ENCODE measurements at places on chromosomes 1 and 21. TPM values are rescaled to one million over a fixed set of nuclear protein-coding genes. Genes with fewer than 3 reads are reported as not detected.
A peak's percentile ranks its signal among the peaks of the same experiment; 100 is the strongest.

The PTPRU gene
- total RNA-seq = 21.9 TPM

The AK4 gene
- total RNA-seq = 74.1 TPM

The TFF3 gene
- 30.3 TPM for total RNA-seq

The TMPRSS3 gene
- total RNA-seq = not detected

DNA sequence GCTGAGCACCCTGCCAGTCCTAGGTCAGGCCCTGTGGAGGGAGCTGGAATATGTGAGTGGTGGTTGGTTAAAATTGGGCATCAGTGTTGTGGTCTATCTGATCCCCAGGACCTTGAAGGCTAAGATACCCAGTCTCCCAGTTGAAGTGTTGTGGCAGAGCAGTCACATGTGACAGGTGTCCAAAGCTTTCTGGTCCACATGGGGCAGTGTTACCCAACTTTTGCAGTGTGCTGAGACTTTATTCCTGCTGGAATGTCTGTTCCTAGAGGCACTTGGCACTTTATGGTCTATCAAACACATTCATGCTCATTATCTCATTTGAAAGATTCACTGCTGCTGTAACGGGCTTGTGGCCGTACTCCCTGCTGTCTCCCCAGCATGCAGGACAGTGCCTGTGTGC lies 21.0 kb upstream of the LORICRIN start:
- no peaks in the 10 kb centered on the region for H3K27me3 ChIP-seq
- H3K4me1 ChIP-seq = no peaks in the 10 kb centered on the region
- H3K4me3 ChIP-seq = no peak overlapping the region
- H3K36me3 ChIP-seq = no peaks in the 10 kb centered on the region
- no peak overlapping the region for H3K27ac ChIP-seq

DNA sequence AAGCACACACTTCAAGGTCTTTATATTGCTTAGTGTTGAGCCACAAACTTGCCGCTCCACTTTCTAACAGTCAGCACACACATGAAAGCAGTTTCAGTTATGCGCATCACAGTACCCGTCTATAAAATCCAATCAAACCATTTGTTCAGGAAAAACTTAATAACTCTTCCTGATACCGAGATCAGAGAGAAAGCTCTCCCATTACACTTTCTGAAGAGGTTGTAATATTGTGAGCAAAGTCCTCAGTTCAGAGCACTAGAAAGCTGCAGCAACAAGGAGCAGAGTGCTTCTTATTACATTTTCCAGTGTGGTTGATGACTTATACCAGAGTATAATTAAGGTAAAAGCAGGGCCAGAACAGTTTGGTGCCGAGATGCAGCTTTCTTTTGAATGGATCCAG lies 102.8 kb upstream of the F3 start:
- no peak overlapping the region for H3K27ac ChIP-seq
- peaks cover 17% of the 10 kb centered on the region for H3K4me1 ChIP-seq
- H3K4me3 ChIP-seq = no peak overlapping the region
- no peak for DNase-seq

- H3K4me1 ChIP-seq = peaks cover 11% of the 10 kb centered on the region
- H3K27me3 ChIP-seq = no peaks in the 10 kb centered on the region
- DNase-seq = no peak
- no peaks in the 10 kb centered on the region for H3K36me3 ChIP-seq
Observed at GRCh38 chr1:78095593-78095992, 49.8 kb downstream of the GIPC2 start.

GRCh38 chr1:25691211-25691610 lies 74.6 kb downstream of the MAN1C1 start:
- H3K27me3 ChIP-seq = no peaks in the 10 kb centered on the region
- no peak overlapping the region for H3K27ac ChIP-seq
- peaks cover 44% of the 10 kb centered on the region for H3K4me1 ChIP-seq

DNA sequence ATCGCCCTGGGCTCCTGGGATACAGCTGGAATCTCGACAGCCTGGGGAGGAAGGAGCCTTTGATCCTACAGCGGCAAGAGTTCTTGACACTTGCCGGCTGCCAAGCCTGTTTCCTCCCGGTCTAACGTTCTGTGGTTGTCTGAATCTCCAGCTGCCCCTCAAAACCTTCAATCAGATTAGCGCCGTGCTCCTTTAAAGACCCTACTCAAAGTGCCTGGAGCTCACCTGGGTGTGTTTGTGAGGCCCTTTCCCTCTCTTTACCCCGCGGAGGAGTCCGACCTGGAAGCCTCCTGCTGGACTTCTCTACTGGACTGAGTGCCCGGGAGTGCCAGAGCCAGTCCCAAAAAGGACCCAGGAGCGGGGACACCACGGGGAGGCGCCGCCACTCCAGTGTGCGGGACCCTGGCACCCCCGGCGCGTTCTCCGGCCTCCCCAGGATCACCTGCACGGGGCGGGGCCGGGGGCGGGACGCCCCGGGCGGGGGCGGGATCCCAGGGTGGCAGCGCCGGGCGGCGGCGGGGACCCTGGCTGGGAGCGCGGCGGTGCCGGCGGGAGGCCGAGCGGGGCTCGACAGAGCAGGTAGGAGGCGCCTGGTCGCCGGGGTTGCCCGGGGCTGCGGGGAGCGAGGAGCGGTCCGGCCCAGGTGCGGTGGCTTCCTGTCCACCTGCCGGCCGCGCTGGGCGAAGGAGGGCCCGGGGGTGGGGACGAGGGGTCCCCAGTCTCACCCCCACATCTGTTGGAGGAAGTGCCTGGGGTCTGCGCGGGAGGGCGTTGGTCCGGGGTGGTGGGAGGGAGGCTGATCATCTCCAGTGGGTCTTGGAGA lies at the start of gene NCMAP:
Gene NCMAP, plus strand, starts transcription at position 497 of the 823 bp plus-strand sequence. CDS start 39,344 bp downstream, outside the sequence.
- peak within 1 kb of the TSS; percentile 23 for H3K4me3 ChIP-seq
- H3K27ac ChIP-seq = no peak within 1 kb of the TSS
- H3K27me3 ChIP-seq = peaks cover 62% of the 10 kb centered on the region
- no peak for DNase-seq

DNA sequence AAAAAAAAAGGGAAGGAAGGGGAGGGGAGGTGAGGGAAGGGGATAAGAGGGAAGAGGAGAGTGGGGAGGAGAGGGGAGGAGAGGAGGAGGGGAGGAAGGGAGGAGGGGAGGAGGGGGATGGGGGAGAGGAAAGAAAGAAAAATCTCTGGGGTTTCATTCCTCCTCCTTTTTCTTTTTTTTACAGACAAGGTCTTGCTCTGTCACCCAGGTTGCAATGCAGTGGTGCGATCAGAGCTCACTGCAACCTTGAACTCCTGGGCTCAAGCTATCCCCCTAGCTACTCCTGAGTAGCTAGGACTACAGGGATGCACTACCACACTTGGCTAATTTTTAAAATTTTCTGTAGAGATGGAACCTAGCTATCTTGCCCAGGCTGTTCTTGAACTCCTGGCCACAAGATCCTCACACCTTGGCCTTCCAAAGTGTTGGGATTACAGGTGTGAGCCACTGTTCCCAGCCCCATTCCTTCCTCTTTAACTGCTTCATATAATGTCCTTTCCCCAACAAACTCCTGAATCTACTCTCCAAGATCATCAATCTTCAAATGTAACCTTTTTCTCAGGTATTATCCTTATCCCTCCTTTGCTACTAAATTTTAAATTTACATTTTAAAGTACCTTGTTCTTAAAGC lies 23.2 kb downstream of the GON4L start:
- H3K27ac ChIP-seq = no peak overlapping the region
- no peak overlapping the region for H3K4me3 ChIP-seq
- DNase-seq = no peak
- no peaks in the 10 kb centered on the region for H3K4me1 ChIP-seq
- no peaks in the 10 kb centered on the region for H3K27me3 ChIP-seq

- H3K27me3 ChIP-seq = no peaks in the 10 kb centered on the region
- peak; percentile 75 for DNase-seq
- H3K4me1 ChIP-seq = no peaks in the 10 kb centered on the region
- peak overlapping the region; percentile 95 for H3K4me3 ChIP-seq
Observed at GRCh38 chr1:35883635-35884101, 659 bp downstream of the AGO1 start.

GRCh38 chr1:234746798-234747196 lies 136.8 kb upstream of the IRF2BP2 start:
- H3K4me3 ChIP-seq = no peak overlapping the region
- no peak for DNase-seq
- H3K27me3 ChIP-seq = no peaks in the 10 kb centered on the region
- no peak overlapping the region for H3K27ac ChIP-seq
- peaks cover 12% of the 10 kb centered on the region for H3K4me1 ChIP-seq

- H3K4me3 ChIP-seq = peak overlapping the region; percentile 82
- peaks cover 8% of the 10 kb centered on the region for H3K36me3 ChIP-seq
- H3K27me3 ChIP-seq = no peaks in the 10 kb centered on the region
- DNase-seq = no peak
- H3K27ac ChIP-seq = peak overlapping the region; percentile 98
Observed at GRCh38 chr1:58780411-58780810, 3.4 kb downstream of the JUN start.

DNA sequence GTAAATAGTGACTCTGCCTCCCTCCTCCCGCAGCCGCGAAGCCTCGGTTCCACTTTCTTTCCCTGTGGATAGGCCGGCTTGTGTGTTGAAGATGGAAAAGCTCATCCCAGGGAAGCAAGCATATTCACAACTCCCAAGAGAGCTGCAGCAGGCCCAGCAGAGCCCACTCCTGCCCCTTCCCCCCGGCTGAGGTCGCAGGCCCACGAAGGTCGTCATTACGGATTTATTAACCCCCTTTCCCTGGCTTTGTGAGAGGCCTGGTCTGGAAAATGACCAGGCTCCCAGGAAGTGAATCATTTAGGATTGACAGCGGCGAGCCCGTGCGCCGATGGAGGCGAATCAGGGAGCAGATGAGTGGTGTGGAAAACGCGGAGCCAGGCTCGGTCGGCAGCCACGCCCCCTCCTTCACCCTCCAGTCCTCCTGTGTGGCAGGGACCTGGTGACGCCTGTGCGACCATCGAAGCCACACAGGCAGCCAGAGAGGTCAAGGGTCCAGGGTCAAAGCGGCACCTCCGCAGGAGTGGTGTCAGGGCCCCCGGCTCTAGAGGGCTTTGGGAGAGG lies 93.4 kb downstream of the PRDM16 start:
- no peaks in the 10 kb centered on the region for H3K4me1 ChIP-seq
- H3K27ac ChIP-seq = no peak overlapping the region
- peaks cover 10% of the 10 kb centered on the region for H3K27me3 ChIP-seq
- no peaks in the 10 kb centered on the region for H3K36me3 ChIP-seq
- no peak for DNase-seq
- no peak overlapping the region for H3K4me3 ChIP-seq

- H3K27me3 ChIP-seq = no peaks in the 10 kb centered on the region
- H3K4me3 ChIP-seq = no peak overlapping the region
- peak; percentile 14 for DNase-seq
- H3K27ac ChIP-seq = no peak overlapping the region
- peaks cover 10% of the 10 kb centered on the region for H3K4me1 ChIP-seq
Observed at GRCh38 chr1:235018720-235019444, 109.8 kb downstream of the TOMM20 start.

DNA sequence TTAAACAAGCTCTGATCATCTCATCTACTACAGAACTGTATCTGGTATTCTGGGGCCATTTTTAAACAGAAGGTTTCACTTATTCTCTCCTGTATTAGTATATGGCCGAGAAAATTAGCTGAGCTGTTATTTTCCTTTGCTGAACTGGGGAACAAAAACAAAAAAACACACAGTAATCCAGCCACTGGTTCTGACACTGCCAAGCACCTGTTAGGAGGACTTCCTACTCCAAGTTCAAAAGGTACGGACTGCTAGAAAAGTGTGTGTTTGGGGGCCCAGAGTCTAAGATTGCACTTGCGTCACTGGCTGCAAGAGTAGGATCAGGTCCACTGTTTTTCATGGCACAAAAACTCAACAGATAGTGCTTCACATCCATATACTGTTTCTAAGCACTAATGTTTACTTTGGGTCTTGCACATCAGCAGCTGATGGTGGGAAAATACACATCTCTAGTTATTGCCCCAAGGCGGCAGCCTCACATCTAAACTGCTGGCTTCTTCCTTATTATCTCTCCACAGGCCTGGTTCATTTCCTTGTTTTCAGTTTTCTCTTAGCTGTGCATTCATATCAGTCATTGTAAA lies 226.1 kb downstream of the FGGY start:
- H3K27ac ChIP-seq = no peak overlapping the region
- no peak overlapping the region for H3K4me3 ChIP-seq
- no peaks in the 10 kb centered on the region for H3K36me3 ChIP-seq

GRCh38 chr1:21762022-21762404 lies 20.9 kb downstream of the USP48 start:
- H3K27ac ChIP-seq = peak overlapping the region; percentile 1
- H3K27me3 ChIP-seq = no peaks in the 10 kb centered on the region
- no peak for DNase-seq
- no peak overlapping the region for H3K4me3 ChIP-seq
- H3K4me1 ChIP-seq = peaks cover 30% of the 10 kb centered on the region

DNA sequence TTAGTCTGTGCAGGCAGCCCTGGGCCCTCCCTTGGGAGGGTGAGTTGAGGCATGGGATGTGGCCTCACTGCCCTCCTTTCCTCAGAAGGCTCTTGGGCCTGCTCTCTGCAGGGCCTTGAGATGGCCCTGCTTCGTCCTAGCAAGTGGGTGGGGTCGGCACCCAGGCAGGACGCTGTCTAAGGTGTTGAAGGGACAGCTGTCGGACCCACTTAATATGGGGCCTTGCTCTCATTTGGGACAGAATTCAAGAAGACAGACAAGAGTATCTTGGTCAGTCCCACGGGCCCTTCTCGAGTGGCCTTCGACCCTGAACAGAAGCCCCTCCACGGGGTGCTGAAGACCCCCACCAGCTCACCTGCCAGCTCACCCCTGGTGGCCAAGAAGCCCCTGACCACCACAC lies 26.0 kb upstream of the PDXK start:
- H3K4me1 ChIP-seq = no peaks in the 10 kb centered on the region
- no peak for DNase-seq
- H3K27ac ChIP-seq = no peak overlapping the region
- H3K27me3 ChIP-seq = no peaks in the 10 kb centered on the region
- H3K4me3 ChIP-seq = no peak overlapping the region

DNA sequence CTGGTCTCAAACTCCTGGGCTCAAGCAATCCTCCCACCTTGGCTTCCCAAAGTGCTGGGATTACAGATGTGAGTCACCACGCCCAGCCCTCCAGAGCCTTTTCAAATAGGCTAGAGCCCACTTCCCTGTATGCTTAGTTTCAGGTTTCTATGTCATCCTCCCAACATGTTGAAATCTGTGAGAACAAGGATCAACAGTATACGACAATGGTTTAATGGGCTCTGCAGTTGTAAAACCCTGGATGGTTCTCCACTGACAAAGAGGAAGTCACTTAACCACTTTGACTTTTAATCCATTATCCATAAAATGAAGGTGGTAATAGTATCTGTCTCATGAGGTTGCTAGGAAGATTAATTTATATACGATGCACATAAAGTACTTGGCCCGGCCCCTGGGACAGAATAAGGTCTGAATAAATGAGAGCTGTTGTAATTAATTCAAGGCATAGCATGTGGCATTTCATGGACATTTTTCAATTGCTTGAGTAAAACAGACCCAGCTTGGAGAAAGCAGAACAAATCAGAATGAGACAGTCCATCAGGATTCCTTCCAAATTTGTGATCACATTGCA lies 113.9 kb upstream of the ZNF648 start:
- no peaks in the 10 kb centered on the region for H3K36me3 ChIP-seq
- H3K27ac ChIP-seq = no peak overlapping the region
- DNase-seq = no peak
- H3K4me3 ChIP-seq = no peak overlapping the region

- H3K4me3 ChIP-seq = peak overlapping the region; percentile 25
- no peak overlapping the region for H3K27ac ChIP-seq
- peaks cover 10% of the 10 kb centered on the region for H3K4me1 ChIP-seq
- DNase-seq = peak; percentile 57
Observed at GRCh38 chr1:228037401-228038386, 30.9 kb downstream of the WNT3A start.
